Muscle of back (tissue), 13 donors: ENCODE measurements at places on chromosomes 12 and 14.
A peak's percentile ranks its signal among the peaks of the same experiment; 100 is the strongest.

DNA sequence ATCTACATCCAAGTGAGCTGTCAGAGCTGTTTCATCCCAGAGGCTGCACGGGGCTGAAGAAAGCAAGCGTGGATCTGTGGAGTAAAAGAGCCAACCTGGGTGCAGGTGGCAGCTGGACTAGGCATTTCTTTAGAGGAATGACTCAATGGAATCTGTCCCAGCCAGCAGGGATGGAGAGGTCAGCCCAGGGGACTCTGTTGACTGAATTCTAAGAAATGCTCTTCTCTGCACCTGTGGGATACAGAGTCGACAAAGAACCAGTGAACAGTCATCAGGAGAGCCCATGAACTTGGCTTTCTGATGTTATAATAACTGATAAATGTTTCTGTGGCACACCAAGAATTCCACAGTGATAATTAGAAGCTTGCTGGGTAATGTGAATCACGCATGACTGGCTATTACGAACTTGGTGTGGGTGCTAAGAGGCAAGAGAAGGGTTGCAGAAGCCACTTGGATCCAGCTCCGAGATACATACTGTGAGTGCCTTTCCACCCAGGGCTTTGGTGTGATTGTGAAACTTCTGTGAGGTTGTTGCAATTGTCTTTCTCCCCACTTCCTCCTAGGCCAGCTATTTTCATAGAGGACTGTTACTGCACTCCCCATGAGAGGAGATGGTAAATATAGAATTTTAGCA, 16.2 kb downstream of the PYGL start:
- DNase-seq: peak; percentile 33

GRCh38 chr12:44653861-44654527, 222.1 kb downstream of the NELL2 start:
- no peak for DNase-seq

GRCh38 chr14:102188187-102188586, 48.5 kb downstream of the WDR20 start:
- DNase-seq: no peak

DNA sequence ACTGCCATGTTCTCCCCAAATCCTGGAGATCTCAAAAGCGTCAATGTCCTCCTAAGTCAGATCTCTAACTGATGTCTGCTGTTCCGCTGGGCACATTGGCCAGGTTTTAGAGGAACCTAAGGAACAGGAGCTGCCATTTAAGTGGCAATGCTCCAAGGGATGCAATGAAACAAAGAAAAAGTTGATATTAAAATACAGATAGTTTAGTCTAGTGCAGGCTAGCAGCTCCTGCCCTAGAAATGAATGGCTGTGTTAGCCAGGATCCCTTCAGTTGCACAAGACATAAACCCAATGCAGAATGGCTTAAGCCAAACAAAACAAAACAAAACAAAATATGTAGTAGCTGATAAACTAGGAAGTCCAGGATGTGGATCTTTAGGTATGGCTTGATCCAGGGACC, 144.1 kb downstream of the HMGA2 start:
- DNase-seq: no peak

- peak; percentile 14 for DNase-seq
These were observed 195.8 kb upstream of the CAND1 start for GRCh38 chr12:67073336-67073735.

GRCh38 chr12:110351119-110351518, 52.4 kb downstream of the ANAPC7 start:
- no peak for DNase-seq

DNA sequence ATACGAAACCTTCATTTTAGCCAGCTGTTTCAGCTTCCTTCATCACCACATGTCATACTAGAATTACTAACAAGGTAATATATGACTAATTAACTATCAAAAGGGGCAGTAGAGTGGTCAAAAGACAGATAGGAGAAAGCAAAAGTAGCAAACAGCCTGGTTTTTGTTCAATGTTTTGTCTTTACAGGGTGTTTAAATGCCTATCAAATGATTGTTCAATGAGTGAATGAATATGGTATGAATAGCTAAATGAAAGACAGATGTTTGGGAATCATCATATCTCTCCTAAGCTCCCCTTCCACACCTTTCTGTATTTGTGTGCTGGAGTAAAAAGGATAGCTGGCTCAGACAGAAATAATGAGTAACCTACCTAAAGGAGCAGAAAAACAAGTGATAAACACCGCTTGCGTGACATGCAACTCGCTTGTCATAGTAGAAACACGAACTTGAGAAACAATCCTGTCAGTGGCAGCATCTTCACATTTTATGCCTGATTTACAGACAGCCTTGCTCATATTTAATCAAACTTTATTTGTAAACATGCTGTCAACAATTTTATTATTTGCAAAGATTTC, 34.2 kb downstream of the ABCC9 start:
- DNase-seq: peak; percentile 44

DNA sequence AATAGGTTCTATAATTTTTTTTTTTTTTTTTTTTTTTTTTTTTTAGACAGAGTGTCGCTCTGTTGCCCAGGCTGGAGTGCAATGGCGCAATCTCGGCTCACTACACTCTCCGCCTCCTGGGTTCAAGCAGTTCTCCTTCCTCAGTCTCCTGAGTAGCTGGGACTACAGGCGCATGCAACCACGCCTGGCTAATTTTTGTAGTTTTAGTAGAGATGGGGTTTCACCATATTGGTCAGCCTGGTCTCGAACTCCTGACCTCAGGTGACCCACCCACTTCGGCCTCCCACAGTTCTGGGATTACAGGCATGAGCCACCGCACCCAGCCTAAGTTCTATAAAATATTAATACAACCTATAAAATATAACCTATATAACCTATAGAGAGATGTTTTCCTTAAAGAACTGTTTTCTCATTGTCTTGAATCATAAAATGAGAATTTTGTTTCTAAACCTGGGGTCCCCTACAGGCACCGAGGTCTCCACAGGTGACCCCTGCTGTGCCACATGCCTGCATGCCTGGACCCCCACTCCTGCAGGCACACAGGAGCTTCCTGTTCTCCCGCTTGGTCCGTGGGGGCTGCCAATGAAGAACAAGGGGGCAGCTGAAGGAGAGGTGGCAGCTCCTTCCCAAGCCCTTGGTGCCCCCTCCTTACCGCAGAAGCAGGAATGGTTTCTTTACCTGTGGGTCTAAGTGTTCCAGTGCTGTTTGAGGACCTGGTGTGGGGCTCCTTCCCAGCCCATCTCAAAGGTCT, 70.9 kb upstream of the ZFP36L1 start:
- no peak for DNase-seq

DNA sequence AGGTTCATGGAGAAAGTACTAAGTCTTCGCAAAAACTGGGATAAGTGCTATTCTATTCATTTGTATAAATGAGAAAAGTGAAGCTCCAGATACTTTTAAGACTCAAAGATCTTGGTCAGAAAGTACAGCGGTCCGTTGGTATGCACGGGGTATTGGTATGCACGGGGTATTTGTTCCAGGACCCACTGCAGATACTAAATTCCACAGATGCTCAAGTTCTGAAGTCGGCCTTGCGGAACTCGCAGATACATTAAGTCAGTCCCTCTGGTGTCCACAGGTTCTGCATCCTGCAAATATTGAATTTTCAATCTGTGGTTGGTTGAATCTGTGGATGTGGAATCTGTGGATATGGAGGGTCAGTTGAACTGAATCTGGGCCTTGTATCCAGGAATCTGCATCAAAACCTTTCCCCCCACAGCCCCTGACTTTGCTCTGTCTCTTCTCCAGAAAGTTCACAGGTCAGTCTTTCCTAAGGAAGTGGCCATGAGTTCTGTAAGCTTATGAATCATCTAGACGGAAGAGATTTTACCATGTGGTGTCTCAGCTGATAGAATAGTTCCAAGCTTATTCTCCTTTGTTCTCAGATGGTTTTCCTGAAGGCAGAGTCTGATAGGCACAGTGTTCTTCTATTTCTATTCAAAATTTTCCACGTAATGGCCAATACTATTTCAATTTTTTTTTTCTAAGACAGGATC, 274.7 kb downstream of the NEDD1 start:
- DNase-seq: no peak

GRCh38 chr12:84911271-84912197, 1.1 kb downstream of the SLC6A15 start:
- DNase-seq: peak; percentile 80

DNA sequence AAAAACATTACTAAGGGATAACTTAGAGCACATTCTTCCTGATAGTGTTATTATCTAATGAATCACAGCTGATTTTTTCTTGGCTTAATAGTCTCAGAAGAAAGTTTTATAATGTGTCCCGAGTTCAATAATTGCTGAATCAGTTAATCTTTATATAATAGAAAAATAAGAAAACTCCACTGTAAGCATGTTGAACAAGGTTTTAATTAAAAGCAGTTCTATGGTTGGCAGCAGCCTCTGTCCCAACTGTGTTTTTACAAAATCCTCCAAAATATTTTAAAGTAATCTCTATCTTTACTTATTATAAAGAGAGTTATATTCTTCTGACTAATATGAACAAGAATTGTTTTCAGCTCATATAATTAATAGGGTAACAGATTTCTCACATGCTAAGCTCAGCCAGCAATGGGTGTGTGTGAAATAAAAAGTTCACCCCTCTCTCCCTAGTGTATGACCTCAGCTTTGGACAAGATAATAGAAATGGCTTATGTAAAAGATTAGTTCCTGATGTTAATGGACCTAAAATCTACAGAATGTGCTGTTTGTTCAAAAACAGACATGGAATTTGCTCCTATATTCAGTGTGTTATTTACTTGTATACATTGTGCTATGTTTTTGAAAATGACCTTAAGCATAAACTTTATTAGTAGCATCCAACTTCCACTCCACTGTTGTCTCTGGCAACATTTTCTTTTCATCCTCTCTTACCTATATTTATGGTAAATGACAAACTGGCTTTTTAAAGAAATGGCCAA, 67.1 kb upstream of the DCN start:
- DNase-seq: peak; percentile 83

DNA sequence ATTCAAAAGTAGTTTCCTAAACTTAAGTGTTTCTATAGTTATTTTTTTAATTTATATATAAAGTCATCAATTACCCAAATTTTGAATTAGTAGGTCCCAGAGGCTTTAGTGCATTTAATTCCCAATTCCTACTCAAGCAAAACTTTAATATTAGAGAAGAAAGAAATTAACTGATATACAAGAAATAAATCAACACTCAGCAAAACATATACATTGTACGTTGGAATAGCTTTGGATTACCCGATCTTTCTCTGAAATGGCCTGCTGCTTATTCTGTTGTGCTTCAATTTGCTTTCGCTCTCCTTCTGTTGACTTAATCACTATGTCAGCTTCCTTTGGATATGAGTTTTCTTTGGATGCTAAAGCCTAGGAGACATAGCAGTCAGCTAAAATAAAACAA, 18.2 kb downstream of the RPAP3 start:
- DNase-seq: no peak

DNA sequence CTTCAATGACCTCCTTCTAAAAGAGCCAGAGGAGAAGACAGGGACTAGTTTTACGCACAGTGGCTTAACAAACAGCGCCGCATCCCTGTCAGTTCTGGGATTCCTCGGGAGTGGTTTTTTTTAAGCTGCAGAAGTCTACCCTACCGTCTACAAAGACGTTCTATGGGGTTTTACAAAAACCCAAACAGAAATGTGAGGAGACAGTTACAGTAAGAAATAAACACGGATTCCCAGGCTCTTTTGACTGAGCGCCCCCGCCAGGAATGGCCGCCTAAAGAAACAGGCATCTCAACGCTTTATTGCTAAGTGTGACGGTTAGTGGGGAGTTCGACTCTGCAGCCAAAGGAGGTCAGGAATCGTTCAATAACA, 484 bp downstream of the ALKBH1 start:
- DNase-seq: peak; percentile 30

DNA sequence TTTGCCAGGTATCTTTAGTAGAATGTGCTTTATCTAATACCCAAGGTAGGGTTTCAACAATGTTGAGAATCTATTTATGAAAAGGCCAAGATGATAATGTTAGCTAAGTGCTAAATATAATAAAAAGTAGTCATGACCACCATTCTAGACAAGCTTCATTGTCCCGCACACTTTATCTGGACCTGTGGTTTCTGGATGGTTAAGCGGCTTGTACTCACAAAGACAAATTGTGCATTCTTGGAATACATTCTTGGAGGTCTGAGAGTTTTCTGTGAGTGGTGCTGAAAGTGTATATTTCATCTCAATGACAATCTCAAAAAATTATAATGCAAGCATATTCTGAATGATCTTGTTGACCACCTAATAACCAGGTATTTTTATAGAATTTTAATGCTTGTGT, 646.9 kb downstream of the DIO2 start:
- no peak for DNase-seq

- no peak for DNase-seq
These were observed 38.4 kb downstream of the PARP11 start for GRCh38 chr12:3834774-3835173.

- no peak for DNase-seq
These were observed 244.2 kb downstream of the DPF3 start for GRCh38 chr14:72649603-72650227.

DNA sequence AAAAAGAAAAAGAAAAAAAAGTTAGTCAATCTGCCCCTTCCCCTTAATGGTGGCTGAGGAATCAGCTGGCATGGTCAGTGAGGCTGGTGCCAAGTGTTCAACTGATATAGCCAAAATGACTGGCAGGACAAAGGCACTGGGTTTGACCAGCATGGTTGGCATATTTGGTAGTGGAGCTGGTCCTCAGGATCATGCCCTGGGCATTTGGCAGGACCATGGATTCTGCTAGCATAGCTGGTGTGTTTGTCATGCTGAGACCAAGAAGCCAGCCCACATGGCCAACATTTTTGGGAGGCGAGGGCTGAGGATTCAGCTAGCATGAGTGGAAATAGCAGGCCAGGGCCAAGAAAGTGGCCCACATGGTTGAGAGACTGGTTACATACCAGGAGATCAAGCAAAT, 136.5 kb downstream of the FBXL14 start:
- no peak for DNase-seq

GRCh38 chr12:86721713-86722397, 465.7 kb upstream of the MGAT4C start:
- DNase-seq: no peak

DNA sequence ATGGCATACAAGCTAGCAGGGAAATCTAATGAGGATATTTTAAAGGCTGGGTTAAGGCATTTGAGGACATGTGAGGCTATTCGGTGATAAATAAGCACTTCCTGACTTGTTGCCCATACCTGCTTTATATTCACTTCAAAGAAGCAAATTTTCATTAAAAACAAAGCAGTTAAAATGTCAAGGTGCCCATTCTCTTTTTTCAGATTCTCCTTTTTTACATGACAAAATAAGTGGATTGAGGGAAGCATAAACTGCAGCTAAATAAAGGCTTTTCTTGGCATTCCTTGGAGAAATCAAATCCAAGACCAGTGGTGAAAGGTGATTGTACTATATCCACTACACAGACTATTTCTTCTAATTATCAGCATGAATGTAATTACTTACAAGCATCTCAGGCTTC, 166.9 kb downstream of the PTCSC3 start:
- no peak for DNase-seq

GRCh38 chr12:24728366-24728765, 220.5 kb downstream of the BCAT1 start:
- no peak for DNase-seq
